Stimulated activated CD8-positive, alpha-beta memory T cell treated with anti-CD3 and anti-CD28 coated beads, Interleukin-7, amount 100 ng/mL, for 1 hour (primary cell): ENCODE measurements at places on chromosomes 5 and 9.

DNA sequence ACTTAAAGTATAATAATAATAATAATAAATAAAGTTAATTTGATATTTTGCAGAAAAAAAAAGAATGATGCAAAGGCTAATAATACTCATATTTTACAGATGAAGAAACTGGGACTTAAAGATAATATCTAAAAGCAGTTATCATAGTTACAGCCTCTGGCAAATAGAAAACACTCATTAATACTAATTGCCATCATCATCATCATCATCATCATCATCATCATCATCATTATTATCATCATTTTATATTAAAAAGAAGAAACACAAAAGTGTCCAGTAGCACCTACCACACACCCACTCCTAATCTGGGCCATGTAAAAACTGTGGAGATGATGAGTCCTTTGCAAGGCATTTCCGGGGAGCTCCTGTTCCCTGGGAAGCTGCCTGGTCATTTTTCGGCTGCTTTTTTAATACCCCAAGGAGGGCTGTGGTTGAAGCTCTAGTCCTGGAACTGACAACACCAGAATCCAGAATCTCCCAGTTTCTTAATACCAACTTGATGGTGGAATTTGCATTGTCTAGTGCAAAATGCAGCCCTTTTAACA, 70.8 kb downstream of the HTR4 start:
- DNase-seq: no peak

DNA sequence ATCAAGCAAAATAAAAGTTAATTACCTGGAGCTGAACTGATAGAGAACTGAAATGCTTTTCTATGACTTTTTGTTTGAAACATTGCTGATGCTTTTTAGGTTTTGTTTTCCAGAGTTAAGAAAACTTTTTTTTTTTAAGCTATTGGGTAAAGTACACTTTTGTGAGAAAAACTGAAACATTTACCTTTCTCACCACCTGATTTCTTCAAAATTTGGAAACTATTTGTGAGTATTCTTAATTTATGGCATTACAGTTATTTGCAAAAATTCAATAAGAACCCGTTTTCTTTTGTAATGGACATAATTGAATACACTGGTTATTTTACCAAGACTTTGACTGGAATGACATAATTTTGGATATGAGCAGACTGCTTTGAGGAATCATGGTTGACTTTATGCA, 6.6 kb downstream of the C9orf153 start:
- DNase-seq: no peak

GRCh38 chr5:176560364-176560763, 11.2 kb downstream of the CDHR2 start:
- DNase-seq: no peak

GRCh38 chr9:133119846-133120500, 1.1 kb downstream of the RALGDS start:
- no peak for DNase-seq

GRCh38 chr5:32605766-32606152, 20.4 kb downstream of the SUB1 start:
- no peak for DNase-seq

DNA sequence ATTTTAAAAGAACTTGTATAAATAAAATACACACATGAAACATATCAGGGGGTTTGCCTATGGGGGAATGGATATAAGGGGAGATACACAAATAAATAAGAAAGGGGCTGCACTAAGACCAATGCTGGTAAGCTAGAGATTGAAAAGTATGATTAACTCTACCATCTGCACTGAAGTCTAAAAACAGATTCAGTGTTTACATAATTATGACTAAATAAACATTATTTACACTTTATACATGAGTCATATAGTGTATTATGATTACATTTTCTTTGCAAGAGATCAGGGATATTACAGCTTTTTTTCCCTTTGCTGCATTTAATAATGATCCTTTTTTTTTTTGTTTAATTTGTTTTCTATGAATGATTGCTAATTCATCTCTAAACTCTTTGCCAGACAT, 367.9 kb downstream of the TMEM38B start:
- DNase-seq: no peak

DNA sequence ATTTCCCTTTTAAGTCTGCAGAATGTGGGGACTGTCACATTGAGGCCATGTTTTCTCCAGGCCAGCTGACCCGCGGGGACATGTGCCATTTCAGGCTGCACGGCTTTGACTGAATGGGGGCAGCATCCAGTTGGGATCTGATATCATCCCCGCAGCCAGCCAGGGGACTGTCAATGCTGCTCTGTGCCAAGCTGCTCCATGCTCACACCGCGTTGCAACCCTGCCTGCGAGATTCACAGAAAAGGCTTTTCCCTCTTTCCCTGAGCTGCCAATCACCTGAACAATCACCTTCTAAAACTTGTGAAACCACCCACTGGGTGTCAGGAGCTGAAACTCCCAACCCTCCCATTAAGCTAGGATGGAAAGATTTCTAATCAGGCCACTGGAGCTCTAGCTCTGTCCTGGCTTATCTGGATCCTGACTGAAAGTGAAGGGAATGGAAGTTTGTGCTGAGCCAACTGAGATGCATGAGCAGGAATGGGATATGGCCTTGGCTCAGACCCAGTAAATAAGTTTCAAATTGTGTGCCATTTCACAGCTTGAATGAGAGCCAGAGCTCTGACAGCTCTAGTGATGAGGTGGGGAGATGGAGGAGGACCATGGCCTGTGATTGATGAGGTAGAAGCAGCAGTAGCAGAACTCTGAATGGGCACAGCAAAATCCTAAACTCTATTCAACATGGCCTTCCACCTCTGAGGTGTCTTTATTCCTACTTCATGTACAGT, 34.5 kb upstream of the ZNF366 start:
- no peak for DNase-seq
